ENCODE measurements at places on chromosomes 7 and 10.
A peak's percentile ranks its signal among the peaks of the same experiment; 100 is the strongest.

DNA sequence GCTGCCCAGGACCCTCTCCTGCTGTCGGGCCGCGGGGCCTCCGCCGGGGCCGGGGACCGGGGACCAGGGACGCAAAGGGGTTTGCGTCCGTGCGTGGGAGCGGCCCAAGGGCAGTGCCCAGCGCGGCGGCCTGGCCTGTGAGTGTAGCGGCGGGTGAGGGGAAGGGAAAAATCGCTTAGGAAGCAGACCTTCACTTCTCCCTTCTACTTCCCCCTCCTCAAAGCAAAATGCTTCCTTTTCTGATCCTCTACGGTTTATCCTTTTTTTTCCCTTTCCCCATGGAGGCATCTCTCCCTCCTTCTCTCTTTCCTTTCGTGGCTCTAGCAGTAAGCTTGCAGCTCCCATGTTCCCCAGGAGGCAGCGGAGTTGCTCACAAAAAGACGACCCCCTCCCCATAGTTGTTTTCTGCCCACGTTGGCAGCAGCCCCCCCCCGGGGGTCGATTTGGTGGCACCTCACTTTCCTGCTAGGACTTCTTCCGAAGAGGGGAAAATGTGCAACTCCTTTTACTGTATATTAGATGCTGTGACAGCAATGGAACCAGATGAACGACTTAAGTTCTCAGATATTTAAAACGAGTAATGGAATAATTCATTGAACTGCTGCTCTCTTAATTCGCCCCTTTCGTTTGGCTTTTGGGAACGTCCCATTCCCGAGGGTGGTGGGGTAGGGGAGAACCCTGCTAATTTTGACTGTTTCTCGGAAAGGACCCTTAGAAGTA lies 724 bp downstream of the CAPZA2 start:
- DNase-seq = peak; percentile 57

- DNase-seq = peak; percentile 73
These were observed at the start of gene LDB1 for GRCh38 chr10:102120142-102120990. TSS of gene LDB1 (minus strand) at chr10:102120368. CDS start at chr10:102120110, 258 bp downstream.

DNA sequence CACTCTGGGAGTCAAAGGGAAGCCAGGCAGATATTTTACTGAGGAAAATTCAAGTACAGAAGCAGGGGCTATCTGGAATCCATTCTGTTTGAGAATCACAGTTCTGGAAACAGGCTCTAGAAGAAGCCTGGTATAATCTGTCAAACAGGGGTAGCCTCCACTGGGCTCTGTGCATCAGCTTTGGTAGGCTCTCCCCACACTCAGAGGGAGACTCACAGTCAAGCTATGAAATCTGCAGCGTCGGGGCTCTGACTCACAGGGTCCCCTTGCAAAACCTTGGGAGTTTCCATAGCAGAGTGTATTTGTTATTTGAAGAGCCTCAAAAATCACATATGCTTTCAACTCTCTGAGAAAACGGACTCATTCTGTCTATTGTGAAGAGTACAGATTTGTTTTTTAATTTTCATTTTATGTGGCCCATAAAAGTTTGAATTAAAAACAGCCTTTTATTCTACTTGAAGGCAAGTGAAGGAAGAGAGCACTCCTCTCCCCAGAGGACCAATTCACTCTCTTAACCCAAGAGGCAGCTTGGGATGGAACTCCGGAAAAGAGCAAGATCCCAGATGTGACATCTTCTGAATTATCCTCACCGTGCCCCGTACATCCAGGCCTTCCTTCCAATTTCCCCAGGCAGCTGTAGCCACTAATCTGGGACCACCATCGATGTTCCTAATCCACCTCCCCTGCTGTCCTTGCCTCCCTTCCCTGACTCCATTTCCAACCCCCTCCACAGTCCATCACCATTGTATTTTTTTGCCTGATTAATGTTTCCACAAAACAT lies 590.9 kb upstream of the MGMT start:
- DNase-seq = no peak

DNA sequence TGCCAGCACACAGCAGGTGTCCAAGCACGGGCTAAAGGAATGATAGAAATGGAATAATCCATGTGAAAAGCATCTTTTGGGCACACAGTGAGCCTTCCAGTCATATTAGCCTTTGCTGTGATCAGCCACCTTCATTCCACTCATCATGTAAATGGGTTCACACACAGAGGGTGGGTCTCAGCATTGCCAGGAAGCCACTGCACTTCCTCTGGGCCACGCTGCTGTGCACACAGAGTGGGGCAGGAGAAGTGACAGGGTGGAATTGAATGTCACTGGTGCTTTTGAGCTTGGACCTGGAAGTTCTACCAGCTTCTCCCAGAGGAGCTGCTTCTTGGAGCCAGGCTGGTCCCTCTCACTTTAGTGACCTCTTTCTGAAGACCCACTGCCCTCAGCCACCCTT lies 203.5 kb downstream of the USP6NL start:
- DNase-seq = no peak

GRCh38 chr10:63373176-63373575 lies 92.6 kb downstream of the JMJD1C start:
- no peak for DNase-seq

DNA sequence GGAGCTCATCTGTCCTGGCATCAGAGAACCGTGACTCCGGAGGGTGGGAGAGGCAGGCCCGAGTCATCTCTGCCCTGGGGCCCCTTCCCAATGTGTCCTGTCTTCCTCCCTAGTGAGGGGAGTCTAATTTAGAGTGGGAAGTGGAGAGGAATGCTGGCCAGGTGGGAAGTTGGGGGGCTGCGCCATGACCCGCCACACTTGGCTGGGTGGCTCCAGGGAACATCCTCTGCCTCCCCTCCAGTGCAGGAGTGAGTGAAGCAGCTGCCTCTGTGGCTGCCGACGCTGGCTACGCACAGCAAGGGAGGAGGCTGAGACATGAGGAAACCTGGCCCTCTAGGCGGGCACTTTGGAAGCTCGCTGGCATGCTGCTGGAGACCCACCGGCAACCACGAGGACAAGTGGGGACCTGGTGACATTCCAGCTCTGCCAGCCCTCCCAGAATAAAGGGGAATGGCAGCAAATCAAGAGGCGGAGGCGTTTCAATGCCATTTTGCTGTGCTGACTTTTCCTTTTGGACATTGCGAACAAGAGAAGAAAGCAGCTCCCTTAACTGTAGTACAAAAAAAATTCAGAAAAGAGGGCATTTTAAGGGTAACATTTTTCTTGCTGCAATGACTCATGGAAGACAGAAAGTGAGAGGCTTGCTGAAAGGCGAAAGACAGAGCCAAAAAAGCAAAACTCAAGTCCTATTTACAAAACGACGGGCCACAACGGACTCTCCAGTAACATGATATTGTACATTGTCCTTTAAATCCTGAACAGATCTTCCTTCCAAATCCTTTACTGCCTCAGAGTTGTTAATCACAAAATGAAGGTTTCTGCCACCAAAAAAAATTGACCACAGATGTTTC lies 121.2 kb upstream of the PITRM1 start:
- DNase-seq = no peak

DNA sequence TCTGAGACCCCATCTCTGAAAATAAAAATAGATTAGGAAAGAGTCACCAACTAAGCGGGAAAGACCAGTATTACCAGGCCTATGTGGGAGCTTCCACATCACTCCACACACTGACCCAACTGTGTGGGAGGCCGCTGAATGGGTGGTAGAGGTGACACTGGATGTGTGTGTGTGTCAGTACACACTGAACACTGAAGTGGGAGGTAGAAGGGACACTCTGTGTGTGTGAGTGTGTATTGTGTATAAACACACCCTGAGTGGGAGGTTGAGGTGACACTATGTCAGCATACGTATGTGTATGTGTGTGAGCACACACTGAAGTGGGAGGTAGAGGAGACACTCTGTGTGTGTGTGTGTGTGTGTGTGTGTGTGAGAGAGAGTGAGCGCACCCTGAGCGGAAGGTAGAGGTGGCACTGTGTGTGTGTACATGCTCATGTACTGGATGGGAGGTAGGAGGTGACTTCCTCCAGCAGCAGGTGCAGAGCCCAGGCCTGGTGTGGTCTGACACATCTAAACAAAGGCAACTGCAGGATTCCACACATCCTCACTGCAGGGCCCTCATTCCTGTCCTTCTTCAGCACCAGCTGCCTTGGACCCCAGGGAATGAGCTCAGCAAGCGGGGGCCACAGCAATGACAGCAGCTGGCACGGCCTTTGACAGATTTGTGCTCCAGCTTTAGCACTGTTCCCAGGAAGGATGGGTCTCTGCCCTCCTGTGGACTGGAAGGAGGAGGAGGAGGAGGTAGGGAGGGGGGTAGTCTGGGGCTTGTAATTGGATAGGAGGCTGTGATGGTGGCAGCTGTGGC lies 26.5 kb upstream of the RBM20 start:
- no peak for DNase-seq

DNA sequence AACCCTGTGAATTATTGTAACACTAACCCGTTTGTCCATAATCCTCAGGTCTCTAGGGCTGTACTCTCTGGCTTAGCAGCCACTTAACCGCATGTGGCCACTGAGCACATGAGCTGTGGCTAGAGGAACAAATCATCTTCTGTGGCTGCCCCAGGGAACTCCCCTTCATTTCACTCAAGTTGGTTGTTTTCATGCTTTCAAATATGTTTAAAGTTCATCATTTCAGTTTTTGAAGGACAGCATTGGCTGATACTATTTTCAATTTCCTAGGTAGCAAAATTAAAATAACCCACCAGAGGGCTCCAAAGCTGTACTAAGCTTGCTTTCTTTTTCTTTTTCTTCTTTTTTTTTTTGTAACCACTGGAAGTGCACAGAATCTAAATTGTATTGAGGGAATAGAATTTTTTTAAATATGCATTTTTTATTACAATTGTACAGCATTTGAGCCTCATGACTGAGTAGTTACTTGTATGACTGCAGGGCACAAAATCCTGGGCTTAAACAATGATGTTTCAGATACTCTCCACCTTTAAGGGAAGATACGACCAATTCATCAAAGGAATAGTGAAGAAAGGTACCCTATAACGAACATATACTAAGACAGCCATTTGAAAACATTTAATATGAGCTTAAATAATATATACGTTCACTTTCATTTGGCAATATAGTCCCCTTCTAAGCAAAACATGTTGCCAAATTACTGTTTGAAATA lies 38.6 kb downstream of the MRC1 start:
- DNase-seq = peak; percentile 30

DNA sequence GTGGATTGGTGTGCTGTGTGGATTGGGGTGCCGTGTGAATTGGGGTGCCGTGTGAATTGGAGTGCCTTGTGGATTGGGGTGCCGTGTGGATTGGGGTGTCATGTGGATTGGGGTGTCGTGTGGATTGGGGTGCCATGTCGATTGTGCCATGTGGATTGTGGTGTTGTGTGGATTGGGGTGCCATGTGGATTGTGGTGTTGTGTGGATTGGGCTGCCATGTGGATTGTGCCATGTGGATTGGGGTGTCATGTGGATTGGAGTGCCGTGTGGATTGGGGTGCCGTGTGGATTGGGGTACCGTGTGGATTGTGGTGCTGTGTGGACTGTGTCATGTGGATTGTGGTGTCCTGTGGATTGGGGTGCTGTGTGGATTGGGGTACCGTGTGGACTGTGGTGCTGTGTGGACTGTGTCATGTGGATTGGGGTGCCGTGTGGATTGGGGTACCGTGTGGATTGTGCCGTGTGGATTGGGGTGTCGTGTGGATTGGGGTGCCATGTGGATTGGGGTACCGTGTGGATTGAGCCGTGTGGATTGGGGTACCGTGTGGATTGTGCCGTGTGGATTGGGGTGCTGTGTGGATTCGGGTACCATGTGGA lies 120.6 kb upstream of the NPS start:
- DNase-seq = no peak

GRCh38 chr7:44288381-44288685 lies 37.1 kb downstream of the CAMK2B start:
- no peak for DNase-seq

GRCh38 chr7:17371671-17372524 lies 73.4 kb downstream of the AHR start:
- DNase-seq = peak; percentile 71

- peak; percentile 88 for DNase-seq
These were observed 68.5 kb upstream of the EEPD1 start for GRCh38 chr7:36084485-36085091.

- peak; percentile 33 for DNase-seq
These were observed 5.9 kb upstream of the LGI1 start for GRCh38 chr10:93751832-93752231.

DNA sequence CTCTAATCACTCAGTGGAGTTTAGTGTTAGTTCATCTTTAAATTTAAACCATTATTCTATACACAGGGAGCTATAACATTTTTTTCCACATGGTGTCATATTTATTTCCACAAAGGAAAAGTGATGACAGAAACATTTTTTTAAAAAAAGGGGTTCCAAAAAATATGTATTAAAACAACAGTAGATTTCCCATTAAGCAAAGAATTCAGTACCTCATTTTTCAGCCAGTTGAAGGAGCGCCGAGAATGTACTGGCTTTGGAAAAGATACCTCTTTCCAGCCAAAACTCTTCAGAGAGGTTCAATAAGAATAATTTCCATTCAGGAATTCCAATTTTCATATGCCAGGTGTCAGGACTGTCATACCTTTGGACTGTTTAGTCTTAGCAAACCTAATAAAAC lies 250.5 kb upstream of the MEOX2 start:
- DNase-seq = no peak

GRCh38 chr7:29139191-29139590 lies 7.1 kb downstream of the CPVL start:
- DNase-seq = no peak

- no peak for DNase-seq
These were observed 161.9 kb downstream of the PHF14 start for GRCh38 chr7:11135573-11135972.

GRCh38 chr7:55249332-55249731 lies 115.8 kb upstream of the LANCL2 start:
- DNase-seq = no peak

DNA sequence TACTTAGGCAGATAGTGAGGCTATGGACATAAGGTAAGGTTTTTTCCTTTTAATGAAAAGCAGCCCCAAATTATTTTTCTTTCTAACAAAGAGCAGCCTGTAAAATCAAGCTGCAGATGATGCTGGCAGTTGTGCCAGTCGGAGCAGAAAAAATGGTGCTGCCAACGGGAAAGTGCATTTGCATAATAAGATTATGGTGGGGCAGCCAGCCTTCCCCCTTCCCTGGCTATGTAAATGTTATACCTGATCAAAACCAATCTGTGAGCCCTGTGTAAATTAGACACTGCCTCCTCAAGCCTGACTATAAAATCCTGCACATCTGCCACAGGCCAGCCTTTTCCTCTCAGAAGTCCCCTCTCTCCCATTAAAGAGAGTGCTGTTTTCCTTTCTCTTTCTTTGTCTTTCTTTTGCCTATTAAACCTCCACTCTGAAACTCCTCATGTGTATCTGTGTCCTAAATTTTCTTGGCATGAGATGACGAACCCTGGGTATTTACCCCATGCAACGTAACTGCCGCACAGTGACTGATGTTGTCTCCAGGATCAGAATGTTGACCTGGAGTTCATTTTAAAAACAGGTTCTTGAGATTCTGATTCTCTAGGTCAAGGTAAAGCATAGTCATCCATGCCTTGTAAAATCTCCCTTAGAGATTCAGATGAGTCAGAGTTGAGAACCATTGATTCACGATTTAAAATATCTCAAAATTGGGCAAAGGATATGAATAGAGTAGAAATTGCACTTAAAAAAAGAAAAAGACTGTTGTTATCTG lies 167.3 kb upstream of the C1GALT1 start:
- no peak for DNase-seq

DNA sequence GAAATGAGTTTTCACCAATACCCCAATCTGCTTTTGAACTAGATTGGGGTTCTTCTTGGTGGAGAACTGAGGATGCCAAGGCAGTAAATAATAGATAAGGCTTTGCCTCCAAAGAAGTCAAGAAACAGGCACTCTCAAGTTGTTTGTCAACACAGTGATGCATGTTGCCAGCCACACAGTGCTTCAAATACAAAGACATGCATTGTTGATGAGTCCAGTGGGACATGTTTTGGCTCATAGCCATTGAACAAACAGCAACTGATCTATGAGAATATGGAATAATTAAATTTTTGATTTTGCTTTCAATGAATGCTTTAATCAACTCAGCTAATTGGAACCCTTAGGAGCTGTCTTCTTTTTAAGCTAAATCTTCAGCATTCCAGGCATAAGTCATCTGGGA lies 346.4 kb downstream of the THSD7A start:
- no peak for DNase-seq

All from HT-29 (cell line).